Anterior cingulate cortex (tissue), 58 donors: ENCODE measurements at places on chromosomes 6 and 20.

GRCh38 chr20:44589537-44589936 is 7.2 kb downstream of the PKIG start:
- no peak for DNase-seq

GRCh38 chr6:111834356-111834755 is 38.9 kb downstream of the FYN start:
- no peak for DNase-seq

- no peak for DNase-seq
Measured at GRCh38 chr20:62715201-62715600, 6.6 kb downstream of the NTSR1 start.

GRCh38 chr6:170174771-170175643 is 115.9 kb downstream of the DLL1 start:
- DNase-seq, result no peak

DNA sequence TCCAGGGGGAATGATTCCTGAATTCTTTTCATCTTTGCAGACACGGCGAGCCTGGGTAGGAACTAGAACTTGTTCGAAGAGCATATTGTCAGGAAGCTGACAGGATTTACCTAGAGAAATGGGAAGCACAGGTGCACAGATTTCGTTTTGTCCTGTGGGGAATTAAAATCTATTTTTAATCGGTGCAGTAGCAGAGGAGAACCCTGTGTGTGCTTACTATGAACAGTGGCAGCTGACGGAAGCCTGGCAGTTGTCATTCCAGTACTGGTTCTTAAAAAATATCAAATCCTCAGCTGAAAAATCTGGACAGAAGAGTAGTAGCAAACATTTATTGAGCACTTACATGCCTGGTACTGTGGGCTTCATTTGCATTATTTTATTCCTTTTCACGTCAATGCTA is 609.0 kb downstream of the QKI start:
- no peak for DNase-seq
